Aortic smooth muscle cell (primary cell): ENCODE measurements at places on chromosomes 2 and 18. TPM values are rescaled to one million over a fixed set of nuclear protein-coding genes. Genes with fewer than 3 reads are reported as not detected.

Gene FLACC1
- total RNA-seq = 1.6 and 1.8 TPM in 2 replicates

Gene SCG2
- 4.0 and 10.8 TPM in 2 replicates for total RNA-seq

Gene LIPG
- 0.40 and 2.4 TPM in 2 replicates for total RNA-seq

Gene C2orf80
- total RNA-seq = not detected in 2 replicates

Gene FBLN7
- 4.4 and 8.0 TPM in 2 replicates for total RNA-seq

Gene RRM2
- total RNA-seq = 21.9 and 40.6 TPM in 2 replicates

Gene FOXI3
- not detected in 2 replicates for total RNA-seq

Gene GATA6
- total RNA-seq = 28.4 and 29.3 TPM in 2 replicates

Gene UBXN2A
- total RNA-seq = 9.9 and 11.4 TPM in 2 replicates
